Progenitor cell of endocrine pancreas (in vitro differentiated cells): ENCODE measurements at places on chromosomes 13 and 19.

- no peak for DNase-seq
These were observed 100.3 kb downstream of the ITGBL1 start for GRCh38 chr13:101552786-101553185.

DNA sequence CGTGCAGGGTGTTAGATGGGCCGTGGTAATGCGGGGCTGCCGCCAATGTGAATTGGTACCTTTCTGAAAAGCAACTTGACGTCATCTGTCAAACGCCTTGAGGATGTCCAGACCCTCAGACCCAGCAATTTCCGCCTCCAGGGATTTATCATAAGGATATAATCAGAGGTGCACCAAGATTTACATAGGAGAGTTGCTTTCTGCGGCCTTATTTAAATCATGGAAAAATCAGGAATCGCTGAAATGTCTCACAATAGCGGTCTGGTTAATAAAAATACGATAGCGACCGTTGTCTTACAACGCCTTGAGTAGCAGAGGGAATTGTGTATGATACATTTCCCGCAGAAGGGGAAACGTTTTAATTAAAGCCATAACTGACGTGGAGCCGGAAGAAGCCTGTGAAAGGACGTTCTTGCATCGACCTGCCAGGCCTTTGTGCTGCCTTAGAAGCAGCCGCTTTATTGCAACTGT, 32.3 kb upstream of the NDUFS7 start:
- DNase-seq, result no peak

GRCh38 chr19:39347332-39348164, 5.3 kb downstream of the SAMD4B start:
- no peak for DNase-seq

DNA sequence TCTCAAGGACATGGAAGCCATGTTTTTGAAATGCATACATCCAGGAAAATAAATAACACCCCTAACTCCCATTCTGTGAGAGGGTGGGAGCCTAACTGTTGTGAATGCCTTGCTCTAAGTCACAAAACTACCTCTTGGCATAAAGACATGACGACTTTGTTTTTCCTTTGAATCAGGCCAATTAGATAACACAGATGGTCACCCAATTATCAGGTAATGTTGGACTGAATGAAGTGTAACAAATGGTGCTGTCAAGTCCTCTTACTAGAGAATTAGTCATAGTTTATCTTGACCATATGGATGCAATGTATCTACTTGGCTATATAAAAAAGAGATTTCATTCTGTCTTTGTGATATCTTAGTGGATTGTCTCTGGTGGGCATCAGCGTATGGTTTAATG, 553.6 kb upstream of the ATXN8OS start:
- DNase-seq, result no peak

GRCh38 chr13:32093006-32093405, 61.4 kb downstream of the FRY start:
- no peak for DNase-seq

GRCh38 chr19:927780-928401, 2.1 kb downstream of the ARID3A start:
- DNase-seq, result no peak
